GM23338 (cell line): ENCODE measurements at places on chromosomes 2 and 18. TPM values are rescaled to one million over a fixed set of nuclear protein-coding genes. Genes with fewer than 3 reads are reported as not detected.
A peak's percentile ranks its signal among the peaks of the same experiment; 100 is the strongest.

The EIF2AK3 gene
- 23.2 and 24.2 TPM in 2 replicates for total RNA-seq

The PRKAG3 gene
- total RNA-seq: not detected in 2 replicates

DNA sequence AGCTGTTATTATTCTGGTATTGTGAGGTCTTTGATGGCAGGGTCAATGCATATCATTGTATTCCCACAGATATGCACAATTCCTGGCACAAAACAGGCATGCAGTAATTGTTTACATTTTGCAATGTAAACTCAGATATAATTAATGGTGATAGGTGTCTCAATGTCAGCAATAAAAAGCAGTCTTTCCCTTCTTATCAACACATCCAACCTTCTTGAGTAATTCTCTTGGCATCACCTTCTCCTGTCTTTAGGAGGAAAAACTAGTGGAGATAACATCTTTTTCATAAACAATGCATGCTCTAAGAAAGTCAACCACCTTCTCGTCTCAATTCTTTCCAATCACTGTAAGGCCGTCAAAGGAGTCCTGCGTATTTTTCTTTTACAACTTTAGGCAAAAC is 313.3 kb upstream of the GULP1 start:
- no peak overlapping the region for H3K27ac ChIP-seq
- H3K27me3 ChIP-seq: no peaks in the 10 kb centered on the region
- no peak overlapping the region for H3K4me3 ChIP-seq
- H3K4me1 ChIP-seq: peaks cover 20% of the 10 kb centered on the region
- H3K36me3 ChIP-seq: no peaks in the 10 kb centered on the region

The ITGA4 gene
- 2.4 and 4.6 TPM in 2 replicates for total RNA-seq

GRCh38 chr18:6553234-6553900 is 138.7 kb upstream of the L3MBTL4 start:
- no peak for DNase-seq
- no peaks in the 10 kb centered on the region for H3K36me3 ChIP-seq
- no peaks in the 10 kb centered on the region for H3K27me3 ChIP-seq
- H3K4me1 ChIP-seq: peaks cover 16% of the 10 kb centered on the region; the same call in 1 of the 2 replicates
- H3K4me3 ChIP-seq: no peak overlapping the region

- peak overlapping the region; percentile 23; the same call in 1 of the 2 replicates for H3K27ac ChIP-seq
- peak overlapping the region; percentile 46 for H3K4me3 ChIP-seq
- H3K36me3 ChIP-seq: no peaks in the 10 kb centered on the region
- H3K4me1 ChIP-seq: peaks cover 24% of the 10 kb centered on the region
- H3K27me3 ChIP-seq: no peaks in the 10 kb centered on the region
Observed at GRCh38 chr2:42141687-42142546, 27.2 kb upstream of the EML4 start.

GRCh38 chr2:213246497-213247281 is 37.6 kb upstream of the SPAG16 start:
- no peak overlapping the region for H3K27ac ChIP-seq
- no peaks in the 10 kb centered on the region for H3K36me3 ChIP-seq
- H3K27me3 ChIP-seq: no peaks in the 10 kb centered on the region
- peak; percentile 74 for DNase-seq
- no peak overlapping the region for H3K4me3 ChIP-seq

DNA sequence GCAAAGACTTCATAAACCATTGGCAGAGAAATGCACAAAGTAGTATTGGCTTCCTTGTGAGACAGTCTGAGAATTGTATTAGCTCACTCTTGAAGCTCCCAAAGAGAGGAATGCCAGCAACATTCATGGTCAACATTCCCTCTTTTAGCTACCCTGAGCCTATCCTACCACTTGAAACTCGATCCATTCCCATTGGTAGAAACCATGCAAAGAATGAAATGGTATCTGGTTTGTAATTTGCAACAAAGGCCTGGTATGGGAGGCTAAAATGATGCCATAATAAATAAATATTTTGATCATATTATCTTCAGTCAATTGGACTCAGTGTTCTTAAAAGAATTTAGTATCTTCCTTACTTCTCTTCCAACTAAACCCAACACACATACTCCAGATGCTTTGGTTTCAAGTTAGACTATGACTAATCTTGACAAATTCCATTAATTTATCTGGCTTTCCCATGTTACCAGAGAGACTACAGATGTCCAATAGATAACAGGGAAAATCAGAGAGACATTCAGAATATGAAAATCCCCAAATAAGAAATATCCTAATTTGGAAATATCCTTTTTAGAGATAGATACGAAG is 102.9 kb downstream of the DHRS9 start:
- DNase-seq: peak; percentile 26
- no peak overlapping the region for H3K27ac ChIP-seq
- no peak overlapping the region for H3K4me3 ChIP-seq
- no peaks in the 10 kb centered on the region for H3K27me3 ChIP-seq

- DNase-seq: no peak
- no peaks in the 10 kb centered on the region for H3K36me3 ChIP-seq
- no peaks in the 10 kb centered on the region for H3K27me3 ChIP-seq
- no peak overlapping the region for H3K4me3 ChIP-seq
- peaks cover 4% of the 10 kb centered on the region; the same call in 1 of the 2 replicates for H3K4me1 ChIP-seq
Observed at GRCh38 chr18:3480827-3481573, 31.0 kb downstream of the TGIF1 start.

The GPBAR1 gene
- 1.6 TPM in 1 of 2 replicates, not detected in the other for total RNA-seq

The TWIST2 gene
- total RNA-seq: 12.5 and 13.6 TPM in 2 replicates

DNA sequence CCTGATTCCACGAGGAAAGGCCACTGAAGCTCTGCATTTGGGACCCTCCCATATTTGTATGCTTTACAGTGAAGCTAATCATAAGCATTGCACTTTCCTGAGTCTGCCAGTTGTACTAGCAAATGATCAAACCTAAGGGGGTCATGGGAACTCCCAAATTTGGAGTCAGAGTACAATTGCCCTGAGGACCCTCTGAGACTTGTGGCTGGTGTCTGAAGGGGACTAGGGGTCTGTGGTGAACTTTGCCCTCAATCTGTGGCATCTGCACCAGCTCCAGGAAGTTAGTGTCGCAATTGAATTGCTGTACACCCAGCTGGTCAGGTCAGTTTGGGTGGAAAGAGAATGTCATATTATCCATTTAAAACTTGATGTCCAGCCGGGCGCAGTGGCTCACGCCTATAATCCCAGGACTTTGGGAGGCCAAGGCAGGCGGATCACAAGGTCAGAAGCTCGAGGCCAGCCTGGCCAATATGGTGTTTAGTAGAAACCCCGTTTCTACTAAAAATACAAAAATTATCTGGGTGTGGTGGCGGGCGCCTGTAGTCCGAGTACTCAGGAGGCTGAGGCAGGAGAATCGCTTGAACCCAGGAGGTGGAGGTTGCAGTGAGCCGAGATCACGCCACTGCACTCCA is 18.1 kb downstream of the SOWAHC start:
- no peaks in the 10 kb centered on the region for H3K27me3 ChIP-seq
- no peak for DNase-seq
- H3K27ac ChIP-seq: no peak overlapping the region

GRCh38 chr2:28036307-28036706 is 145.8 kb downstream of the BABAM2 start:
- no peak overlapping the region for H3K4me3 ChIP-seq
- H3K4me1 ChIP-seq: 0 out of 2 replicates have a peak, but pooled peaks cover 7% of the 10 kb centered on the region
- H3K27ac ChIP-seq: no peak overlapping the region
- no peak for DNase-seq

DNA sequence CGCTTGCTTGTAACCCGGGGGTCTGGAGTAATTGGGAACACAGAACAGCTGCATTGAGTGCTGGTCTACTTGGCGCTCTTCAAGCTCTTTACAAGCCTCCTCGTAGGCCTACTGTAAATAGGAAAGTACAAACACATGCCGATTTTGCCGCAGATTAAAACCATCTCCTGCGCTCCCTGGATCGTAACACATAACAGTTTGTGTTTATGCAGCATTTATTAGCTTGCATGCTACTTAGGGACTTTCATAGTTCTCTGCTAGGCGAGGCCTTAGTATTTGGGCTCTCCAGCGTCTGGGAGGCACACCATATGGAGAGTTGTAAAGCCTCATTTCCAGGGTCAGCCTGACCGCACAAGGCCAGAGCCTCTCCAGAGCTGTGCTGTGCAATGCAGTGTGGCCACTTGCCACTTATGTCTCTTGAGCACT is 84.0 kb upstream of the HAAO start:
- no peaks in the 10 kb centered on the region for H3K4me1 ChIP-seq
- H3K36me3 ChIP-seq: no peaks in the 10 kb centered on the region
- no peak for DNase-seq
- no peak overlapping the region for H3K4me3 ChIP-seq
- no peak overlapping the region for H3K27ac ChIP-seq
- H3K27me3 ChIP-seq: no peaks in the 10 kb centered on the region

DNA sequence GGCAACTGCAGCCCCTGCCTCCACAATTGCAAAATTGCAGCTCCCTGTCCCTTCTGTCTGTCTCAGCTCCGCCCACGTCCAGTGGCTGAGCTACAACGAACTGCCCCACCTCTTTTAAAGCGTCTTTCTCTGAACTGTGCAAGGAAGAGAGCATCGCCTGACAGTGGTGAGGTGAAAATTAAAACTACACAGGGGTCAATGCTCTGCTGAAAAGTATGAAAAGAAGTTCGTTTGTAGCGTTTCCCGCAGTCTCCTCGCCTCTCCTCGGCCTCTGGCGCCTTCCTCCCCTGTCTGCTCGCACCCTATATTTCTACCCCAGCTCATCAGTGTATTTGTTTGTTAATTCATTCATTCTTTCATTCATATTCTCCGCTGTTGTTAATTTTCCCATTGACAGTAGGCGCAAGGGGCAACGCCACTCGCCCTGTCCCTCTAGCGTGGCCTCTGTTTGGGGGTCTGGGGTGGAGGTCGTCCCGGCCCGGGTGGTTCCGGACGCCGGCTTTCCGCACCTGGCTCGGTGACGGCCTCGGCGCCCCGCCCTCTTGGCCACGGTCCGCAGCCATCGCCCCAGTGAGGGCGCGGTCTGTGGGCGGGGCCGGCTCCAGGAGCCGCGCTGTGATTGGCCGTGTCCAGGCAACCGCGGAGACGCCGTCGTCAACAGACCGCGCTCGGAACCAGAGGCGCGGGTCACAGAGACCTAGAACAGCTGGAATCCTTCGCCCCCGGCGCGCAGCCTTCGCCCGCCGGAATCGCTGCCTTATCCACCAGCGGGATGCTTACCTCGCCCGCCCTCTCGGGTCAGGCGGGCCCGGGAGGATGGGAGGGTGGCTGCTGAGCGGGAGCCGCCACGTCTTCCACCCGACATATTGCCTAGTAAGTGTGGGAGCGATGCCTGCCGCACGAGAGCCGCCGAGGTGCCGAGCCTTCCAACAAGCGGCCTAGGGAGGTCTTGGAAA is at the start of gene VWA3B:
TSS of gene VWA3B (plus strand) at position 677 of the 956 bp plus-strand sequence. CDS start 5,926 bp downstream, outside the sequence.
- H3K4me1 ChIP-seq: no peaks in the 10 kb centered on the region
- no peak within 1 kb of the TSS for H3K27ac ChIP-seq
- no peaks in the 10 kb centered on the region for H3K36me3 ChIP-seq
- H3K27me3 ChIP-seq: peaks cover 39% of the 10 kb centered on the region
- DNase-seq: peak; percentile 94
- peak within 1 kb of the TSS; percentile 77 for H3K4me3 ChIP-seq

The SYT4 gene
- total RNA-seq: 10.4 and 13.9 TPM in 2 replicates

- no peaks in the 10 kb centered on the region for H3K36me3 ChIP-seq
- H3K4me3 ChIP-seq: no peak overlapping the region
- peaks cover 10% of the 10 kb centered on the region; the same call in 1 of the 2 replicates for H3K4me1 ChIP-seq
- DNase-seq: no peak
- H3K27ac ChIP-seq: no peak overlapping the region
Observed at GRCh38 chr2:96952016-96952750, 34.2 kb downstream of the FAM178B start.

DNA sequence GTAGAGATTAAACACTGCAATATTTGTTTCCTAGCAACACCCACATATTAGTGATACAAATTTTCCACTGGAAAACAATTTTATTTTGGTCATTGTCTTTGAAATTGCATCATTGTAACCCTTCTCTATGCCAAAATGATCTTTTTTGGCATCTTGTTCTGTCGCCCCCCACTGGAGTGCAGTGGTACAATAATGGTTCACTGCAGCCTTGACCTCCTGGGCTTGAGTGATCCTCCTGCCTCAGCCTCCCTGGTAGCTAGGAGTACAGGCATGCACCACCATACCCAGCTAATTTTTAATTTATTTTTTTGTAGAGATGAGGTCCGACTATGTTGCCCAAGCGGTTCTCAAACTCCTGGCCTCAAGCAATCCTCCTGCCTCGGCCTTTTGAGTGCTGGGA is 117.4 kb downstream of the PIK3C3 start:
- DNase-seq: peak; percentile 11
- no peaks in the 10 kb centered on the region for H3K36me3 ChIP-seq
- H3K4me3 ChIP-seq: no peak overlapping the region

- no peaks in the 10 kb centered on the region for H3K27me3 ChIP-seq
- no peak overlapping the region for H3K4me3 ChIP-seq
- no peaks in the 10 kb centered on the region for H3K4me1 ChIP-seq
- peaks cover 2% of the 10 kb centered on the region for H3K36me3 ChIP-seq
- H3K27ac ChIP-seq: no peak overlapping the region
Observed at GRCh38 chr2:121721926-121722325, 14.7 kb downstream of the NIFK start.

The TMEM169 gene
- 3.9 and 8.0 TPM in 2 replicates for total RNA-seq

DNA sequence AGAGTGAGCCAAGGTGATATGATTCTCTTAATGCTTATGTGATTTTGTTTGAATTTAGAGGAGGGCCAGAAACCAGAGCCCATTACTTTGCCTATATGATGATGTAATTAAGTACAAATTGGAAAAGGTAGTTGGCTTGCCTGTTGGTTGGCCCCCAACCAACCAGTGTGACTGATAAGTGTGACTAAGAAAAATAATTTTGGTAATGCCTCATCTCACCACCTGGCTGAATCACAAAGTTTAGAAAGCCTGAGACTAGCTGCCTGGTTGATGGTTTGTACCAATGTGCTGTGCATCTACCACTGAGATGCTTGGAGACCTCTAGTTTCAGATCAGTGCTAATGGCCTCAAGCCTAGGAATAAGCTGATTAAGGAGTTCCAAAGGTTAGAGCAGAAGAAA is 338.7 kb downstream of the CDH2 start:
- no peaks in the 10 kb centered on the region for H3K27me3 ChIP-seq
- H3K4me1 ChIP-seq: 0 out of 2 replicates have a peak, but pooled peaks cover 3% of the 10 kb centered on the region
- no peak overlapping the region for H3K27ac ChIP-seq
- no peak overlapping the region for H3K4me3 ChIP-seq
- no peak for DNase-seq

The FHL2 gene
- 30.9 and 35.7 TPM in 2 replicates for total RNA-seq

The FASTKD2 gene
- 48.7 and 53.8 TPM in 2 replicates for total RNA-seq

DNA sequence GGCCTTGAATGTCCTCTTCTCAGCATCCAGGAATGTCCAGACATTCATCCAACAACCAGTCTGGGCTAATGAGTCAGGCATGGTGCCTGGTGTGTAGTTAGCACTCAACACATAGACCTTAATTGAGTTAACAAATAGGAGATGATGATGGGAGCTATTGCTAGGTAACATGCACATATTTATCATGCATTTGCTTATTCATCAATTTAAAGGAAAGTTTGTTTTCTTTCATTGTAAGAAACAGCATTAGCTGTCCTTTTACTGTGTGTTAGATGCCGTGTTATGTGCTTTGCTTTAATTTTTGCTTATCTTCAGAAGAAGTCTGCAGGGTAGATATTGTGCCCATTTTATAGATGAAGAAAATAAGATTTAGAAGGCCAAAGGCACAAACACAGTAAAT is 43.2 kb downstream of the TSN start:
- H3K36me3 ChIP-seq: no peaks in the 10 kb centered on the region
- no peak overlapping the region for H3K4me3 ChIP-seq
- peaks cover 2% of the 10 kb centered on the region for H3K4me1 ChIP-seq
- DNase-seq: no peak

GRCh38 chr2:7752291-7752690 is 835.1 kb downstream of the RNF144A start:
- no peak overlapping the region for H3K4me3 ChIP-seq
- no peaks in the 10 kb centered on the region for H3K4me1 ChIP-seq
- no peak for DNase-seq
- H3K36me3 ChIP-seq: no peaks in the 10 kb centered on the region; the same call in 1 of the 2 replicates
- H3K27me3 ChIP-seq: no peaks in the 10 kb centered on the region

- H3K36me3 ChIP-seq: no peaks in the 10 kb centered on the region; the same call in 1 of the 2 replicates
- H3K4me3 ChIP-seq: no peak overlapping the region
- DNase-seq: no peak
- no peaks in the 10 kb centered on the region for H3K27me3 ChIP-seq
Observed at GRCh38 chr2:126381091-126381490, 274.9 kb upstream of the GYPC start.
